ENCODE measurements at places on chromosomes 2 and 18.

- DNase-seq = no peak
Observed at GRCh38 chr18:76507830-76508385, 12.9 kb upstream of the ZNF516 start.

DNA sequence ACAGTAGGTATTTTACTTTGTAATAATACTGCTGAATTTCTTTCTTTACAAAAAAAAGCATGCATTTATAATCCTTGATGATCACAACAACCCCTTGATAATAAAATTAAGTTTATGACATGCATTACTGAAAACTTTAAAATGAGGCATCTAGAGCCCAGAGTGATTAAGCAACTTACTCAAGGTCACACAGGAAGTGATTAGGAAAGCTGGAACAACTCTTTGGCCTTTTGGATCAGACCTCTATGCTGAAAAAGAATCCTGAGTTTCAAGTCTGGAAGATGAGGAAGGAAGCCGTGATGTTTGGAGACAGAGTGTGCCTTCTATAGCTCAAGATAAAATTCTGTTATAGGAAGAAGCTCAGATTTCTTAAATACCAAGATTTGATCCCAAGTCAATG lies 105.0 kb upstream of the ATP8B1 start:
- no peak for DNase-seq

- peak; percentile 59 for DNase-seq
Observed at GRCh38 chr2:43637030-43637803, at the start of gene PLEKHH2. TSS of gene PLEKHH2 (plus strand) at chr2:43637260. CDS start at chr2:43644674, 7,414 bp downstream.

DNA sequence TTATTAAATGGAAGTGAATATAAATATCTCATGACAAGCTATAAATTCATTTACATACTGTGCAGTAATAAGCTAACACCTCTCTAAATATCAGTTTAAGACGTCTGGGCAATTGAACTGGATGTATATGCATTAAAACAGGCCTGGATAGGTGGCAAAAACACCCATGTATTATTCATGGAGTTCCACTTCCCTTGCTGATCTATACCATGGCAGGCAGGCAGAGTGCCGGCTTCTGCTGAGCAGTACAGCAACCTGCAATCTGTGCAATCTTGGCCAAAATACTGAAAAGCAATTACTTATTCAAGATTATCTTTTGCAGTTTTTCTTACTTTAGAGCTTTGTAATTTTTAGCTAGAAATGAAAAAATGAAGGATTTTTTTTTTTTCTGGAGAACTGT lies 112.1 kb upstream of the PIEZO2 start:
- no peak for DNase-seq

GRCh38 chr2:128642821-128643220 lies 324.2 kb upstream of the HS6ST1 start:
- peak; percentile 10 for DNase-seq

Measured in Kasumi-1 (cell line).